ENCODE measurements at places on chromosomes 2 and 18.

DNA sequence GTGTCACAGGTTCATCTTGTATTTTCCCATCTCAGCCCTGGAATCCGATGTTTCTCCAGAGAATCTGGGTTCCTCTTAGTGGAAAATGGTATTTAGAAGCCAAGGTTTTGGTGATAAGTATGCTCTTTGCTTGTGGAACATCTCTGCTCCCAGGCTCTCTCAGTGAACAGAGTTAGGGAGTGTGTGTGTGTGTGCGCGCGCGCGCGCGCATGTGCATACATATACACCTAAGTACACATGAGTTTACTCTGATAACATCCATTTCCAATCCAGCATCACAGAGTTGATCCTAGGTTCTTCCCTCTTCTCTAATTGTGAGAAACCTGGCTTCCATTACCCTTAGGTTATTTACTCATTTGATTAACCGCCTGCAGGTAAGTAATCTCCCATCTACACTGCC lies 41.7 kb downstream of the ABCG8 start:
- DNase-seq = no peak

GRCh38 chr2:467543-467891 lies 179.6 kb upstream of the ALKAL2 start:
- DNase-seq = no peak

DNA sequence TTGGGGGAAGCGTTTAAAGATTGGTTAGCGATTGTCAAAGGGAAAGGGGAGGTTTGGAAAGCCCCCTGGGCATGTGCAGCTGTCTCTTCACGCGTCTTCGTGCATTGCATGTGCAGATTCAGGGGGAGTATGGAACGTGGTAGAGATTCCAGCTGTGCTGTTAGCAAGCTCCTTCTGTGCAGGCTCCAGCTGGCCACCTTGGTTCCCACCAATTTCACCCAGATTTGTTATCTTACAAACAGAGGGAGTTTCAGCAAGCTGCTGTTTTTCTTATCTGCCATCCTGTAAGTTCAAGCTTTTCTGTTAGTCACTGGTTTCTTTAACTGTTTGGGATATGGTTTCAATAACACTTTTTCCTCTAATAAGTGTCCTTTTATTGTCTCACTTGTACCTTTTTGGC lies 30.4 kb downstream of the FARP2 start:
- no peak for DNase-seq

GRCh38 chr2:35708411-35708923 lies 647.1 kb upstream of the CRIM1 start:
- no peak for DNase-seq

- DNase-seq = no peak
Observed at GRCh38 chr18:78904179-78904531, 75.5 kb upstream of the SALL3 start.

GRCh38 chr2:68404164-68404563 lies 39.1 kb downstream of the PLEK start:
- no peak for DNase-seq

- DNase-seq = no peak
Observed at GRCh38 chr18:77380695-77381094, 131.0 kb downstream of the GALR1 start.

DNA sequence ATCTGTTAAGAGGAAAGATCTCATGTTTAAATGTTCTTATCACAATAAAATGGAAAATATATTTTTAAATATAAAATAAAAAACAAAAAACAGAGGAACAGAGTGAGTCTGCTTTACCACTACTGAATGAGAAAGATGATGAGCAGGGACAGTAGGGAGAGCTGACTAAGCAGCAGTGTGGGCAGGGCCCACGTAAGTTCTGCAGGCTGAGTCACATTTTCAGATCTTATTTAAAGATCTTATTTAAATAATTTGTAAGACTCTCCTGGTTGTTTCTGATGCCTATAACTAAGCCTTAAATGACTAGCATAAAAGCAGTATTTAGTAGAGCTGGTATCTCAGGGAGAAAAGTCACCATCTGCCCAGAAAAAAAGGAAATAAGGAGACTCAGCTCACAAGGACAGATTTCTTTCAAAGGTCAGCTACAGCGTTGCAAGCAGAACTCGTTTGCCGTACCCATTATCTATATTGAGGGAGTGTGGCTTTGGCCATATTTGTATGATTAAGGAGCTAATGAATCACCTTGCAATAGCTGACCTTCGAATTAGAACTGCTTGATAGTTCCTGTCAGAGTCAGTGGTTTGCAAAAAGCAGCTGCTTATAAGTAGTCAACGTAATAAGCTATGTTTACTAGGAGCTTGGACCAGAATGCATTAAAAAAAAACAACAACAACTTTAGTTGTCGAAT lies 322.1 kb upstream of the CHAC2 start:
- no peak for DNase-seq

DNA sequence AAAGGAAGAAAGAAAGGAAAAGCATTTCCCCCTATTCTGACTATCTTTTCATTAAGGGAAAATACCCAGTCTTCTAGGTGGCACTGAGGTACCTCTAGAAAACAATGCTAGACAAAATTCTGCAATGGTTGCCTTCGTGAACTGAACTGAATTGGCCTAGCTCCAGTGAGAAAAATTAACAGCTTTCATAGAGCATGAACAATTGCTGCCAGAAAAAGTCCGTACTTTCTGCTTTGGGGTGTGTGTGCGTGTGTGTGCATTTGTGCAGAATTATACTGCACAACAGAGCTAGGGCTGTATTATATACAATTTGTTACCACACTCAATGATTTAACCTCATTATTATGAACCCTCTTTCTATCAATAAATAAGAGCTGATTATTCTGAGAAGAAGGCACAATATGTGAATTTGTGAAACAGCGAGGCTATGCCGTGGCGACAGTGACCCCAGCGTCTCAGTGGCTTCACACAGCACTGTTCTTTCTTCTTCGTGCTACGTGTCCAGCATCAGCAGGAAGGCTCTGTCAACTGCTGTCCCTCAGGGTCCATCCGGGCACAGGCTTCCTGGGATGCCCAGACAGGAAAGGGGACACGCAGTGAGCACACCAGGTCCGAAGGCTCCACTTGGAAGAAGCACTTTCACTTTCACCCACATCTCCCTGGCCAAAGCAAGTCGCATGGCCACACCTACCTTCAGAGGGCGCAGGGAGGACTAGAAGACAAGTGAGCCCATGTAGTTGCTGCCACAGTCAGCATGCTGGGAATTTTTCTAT lies 47.5 kb downstream of the PTGR3 start:
- peak; percentile 23 for DNase-seq

GRCh38 chr2:35462226-35462998 lies 893.2 kb upstream of the CRIM1 start:
- DNase-seq = no peak

DNA sequence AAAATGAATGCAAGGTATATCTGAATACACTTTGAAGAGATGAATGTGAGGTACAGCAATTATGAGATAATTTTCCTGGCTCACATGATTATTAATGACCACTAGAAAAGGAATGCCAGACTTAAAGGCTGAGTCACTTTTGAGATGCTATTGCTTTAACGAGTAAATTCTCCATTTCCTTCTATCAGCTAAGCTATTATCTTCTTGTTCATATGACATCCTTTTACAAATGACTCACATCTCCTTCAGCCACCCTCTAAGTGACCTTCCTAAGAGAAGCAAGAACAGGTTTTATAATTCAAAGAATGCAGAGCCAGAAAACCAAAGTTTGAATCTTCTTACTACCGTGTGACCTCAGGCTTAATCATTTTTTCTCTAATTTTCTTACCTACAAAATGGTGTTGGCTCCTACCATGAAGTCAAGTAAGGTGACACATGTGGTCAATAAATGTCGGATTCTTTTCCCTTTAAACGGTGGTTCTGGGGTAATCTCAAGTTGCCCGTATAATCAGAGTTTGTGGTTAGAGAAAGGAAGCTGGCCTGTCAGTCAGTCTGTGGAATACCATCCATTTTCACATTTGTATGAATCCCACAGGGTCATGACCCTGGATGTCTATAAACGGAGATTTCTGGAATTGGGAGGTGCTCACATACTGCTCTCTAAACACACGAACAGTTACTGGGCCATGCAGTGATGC lies 184.0 kb upstream of the PID1 start:
- DNase-seq = no peak

DNA sequence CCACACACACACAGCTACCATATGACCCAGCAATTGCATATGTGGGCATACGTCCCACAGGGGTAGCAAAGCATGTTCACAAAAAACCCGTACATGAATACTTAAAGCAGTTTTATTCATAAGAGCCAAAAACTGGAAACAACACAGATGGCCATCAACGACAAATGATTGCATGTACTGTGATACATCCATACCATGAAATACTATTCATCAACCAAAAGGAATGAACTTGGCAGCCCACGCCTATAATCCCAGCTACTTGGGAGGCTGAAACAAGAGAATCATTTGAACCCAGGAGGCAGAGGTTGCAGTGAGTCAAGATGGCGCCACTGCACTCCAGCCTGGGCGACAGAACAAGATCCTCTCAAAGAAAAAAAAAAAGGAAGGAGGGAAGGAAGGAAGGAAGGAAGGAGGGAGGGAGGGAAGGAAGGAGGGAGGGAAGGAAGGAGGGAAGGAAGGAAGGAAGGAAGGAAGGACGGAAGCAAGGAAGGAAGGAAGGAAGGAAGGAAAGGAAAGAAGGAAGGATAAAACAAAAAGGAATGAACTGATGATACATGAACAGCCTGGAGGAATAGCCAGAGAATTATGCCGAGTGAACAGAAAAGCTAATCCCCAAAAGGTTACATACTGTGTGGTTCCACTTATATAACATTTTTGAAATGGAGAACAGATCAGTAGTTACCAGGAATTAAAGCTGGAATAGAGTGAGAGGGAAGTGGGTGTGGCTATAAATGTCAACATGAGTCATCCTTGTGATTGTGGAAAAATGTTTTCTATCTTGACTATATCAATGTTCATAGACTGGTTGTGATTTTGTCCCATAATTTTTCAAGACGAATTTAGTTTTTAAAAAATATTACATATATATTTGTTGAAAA lies 19.6 kb upstream of the YPEL5 start:
- DNase-seq = no peak

- no peak for DNase-seq
Observed at GRCh38 chr18:21241301-21242048, 557 bp upstream of the GREB1L start.

DNA sequence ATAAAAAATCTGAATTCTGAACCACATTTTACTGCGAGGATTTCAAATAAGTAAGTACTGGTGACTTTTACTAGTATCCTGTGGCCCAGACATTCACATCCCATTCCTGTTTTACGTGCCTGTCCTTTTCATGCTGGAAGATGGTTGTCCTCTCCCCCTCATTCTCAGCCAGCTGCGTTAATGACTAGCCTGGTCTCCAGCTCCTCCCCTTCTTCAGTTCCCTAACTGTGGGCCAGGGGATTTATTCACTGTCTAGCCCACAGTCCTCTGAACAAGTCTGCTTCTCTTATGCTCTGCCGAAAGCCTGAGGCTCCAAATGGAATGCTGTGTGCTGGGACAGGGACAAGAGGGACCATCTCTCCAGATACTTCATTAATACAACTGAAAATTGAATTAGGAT lies 373.9 kb downstream of the PTPRM start:
- DNase-seq = no peak

- no peak for DNase-seq
Observed at GRCh38 chr2:103875531-103875930, 978.4 kb upstream of the POU3F3 start.

- DNase-seq = no peak
Observed at GRCh38 chr2:71530641-71531332, 77.4 kb downstream of the DYSF start.

- no peak for DNase-seq
Observed at GRCh38 chr2:32805104-32806095, 141.4 kb upstream of the LTBP1 start.

DNA sequence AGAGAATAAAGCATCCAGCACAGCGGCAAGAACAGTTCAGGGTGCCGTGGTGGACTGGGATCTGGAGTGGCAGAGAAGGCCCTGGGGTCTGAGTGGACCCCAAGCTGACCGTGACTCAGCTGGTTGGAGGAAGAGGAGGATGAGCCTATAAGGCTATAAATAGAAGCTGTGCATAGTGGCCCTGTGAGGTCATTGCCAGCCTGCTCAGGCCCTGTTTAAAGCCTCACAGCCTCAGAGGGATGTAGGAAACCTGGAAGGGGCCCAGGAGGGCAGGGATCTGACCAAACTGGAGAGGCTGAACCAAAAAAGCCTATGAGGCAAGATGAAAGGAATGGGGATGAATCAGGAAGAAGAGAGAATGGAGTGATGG lies 11.3 kb upstream of the DES start:
- no peak for DNase-seq

- no peak for DNase-seq
Observed at GRCh38 chr2:65802298-65802942, 370.0 kb upstream of the SPRED2 start.

DNA sequence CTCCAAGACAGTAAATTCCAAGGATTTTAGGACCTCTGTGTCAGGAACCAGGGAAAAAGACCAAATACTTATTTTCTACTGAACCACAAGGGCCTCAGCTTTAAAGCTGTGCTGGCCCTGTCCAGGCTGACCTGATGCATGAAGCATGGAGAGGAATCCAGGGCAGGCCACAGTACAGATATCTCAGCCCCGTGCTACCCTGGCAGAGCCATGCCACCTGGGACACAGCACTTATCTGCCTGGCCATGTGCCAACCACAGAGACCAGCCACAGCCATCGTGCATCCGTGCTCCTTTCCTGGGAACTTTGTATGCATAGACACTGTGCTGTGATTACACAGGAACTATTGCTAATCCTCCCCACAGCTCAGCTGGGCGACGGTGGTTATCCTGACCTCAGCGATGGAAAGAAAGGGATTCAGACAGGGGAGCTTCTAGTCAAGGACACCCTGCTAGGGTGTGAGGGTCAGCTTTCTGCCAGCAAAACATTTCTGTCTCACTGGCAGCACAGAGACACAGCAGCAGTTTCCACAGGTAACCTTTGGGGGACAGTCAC lies 687.4 kb upstream of the ID2 start:
- no peak for DNase-seq

GRCh38 chr2:136362676-136363390 lies 244.9 kb upstream of the CXCR4 start:
- DNase-seq = no peak

- DNase-seq = no peak
Observed at GRCh38 chr2:235458839-235459273, 35.0 kb upstream of the AGAP1 start.

DNA sequence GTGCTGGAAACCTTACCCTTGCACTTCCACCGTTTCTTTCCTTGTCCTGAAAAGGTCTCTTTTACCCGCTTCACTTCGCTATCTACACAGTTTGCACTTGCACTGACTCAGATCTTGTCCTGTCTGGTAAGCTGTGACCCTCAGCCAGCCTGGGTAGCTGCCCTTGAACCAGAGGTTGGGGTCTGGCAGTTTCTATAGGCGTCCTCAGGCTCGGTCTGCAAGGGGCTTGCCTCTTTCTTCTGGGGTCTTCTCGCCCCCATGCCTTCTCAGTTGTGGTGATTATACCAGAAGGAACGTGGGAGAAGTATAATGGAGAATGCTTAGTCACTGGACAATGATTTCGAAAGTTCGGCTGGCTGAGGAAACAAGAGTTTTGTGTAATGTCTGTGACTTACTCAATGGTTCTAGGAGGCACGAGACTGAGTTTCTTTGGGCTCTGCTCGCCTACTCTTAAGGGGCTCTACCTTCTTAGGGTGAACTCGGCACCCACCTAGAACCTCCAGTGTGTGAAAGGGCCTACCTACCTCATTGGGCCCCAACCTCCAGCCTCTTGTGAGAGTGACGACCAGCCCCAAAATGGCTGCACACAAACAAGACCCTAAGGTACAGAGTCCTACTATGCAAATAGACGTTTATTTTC lies 6.9 kb upstream of the STAT1 start:
- no peak for DNase-seq

- DNase-seq = no peak
Observed at GRCh38 chr2:45192991-45193390, 183.7 kb upstream of the SIX2 start.

- DNase-seq = no peak
Observed at GRCh38 chr2:100013892-100014677, 128.3 kb downstream of the AFF3 start.

- DNase-seq = no peak
Observed at GRCh38 chr2:72982781-72983499, 65.6 kb downstream of the EMX1 start.

Data from LNCaP clone FGC (cell line).